Vagina (tissue), 2 donors: ENCODE measurements at places on chromosomes 12 and 14.

- no peak for DNase-seq
Observed at GRCh38 chr12:100963381-100963780, 168.8 kb downstream of the ANO4 start.

- no peak for DNase-seq
Observed at GRCh38 chr12:58925111-58925611, 4.9 kb upstream of the LRIG3 start.

GRCh38 chr14:34582117-34582680 lies 42.7 kb upstream of the EAPP start:
- DNase-seq, result no peak

DNA sequence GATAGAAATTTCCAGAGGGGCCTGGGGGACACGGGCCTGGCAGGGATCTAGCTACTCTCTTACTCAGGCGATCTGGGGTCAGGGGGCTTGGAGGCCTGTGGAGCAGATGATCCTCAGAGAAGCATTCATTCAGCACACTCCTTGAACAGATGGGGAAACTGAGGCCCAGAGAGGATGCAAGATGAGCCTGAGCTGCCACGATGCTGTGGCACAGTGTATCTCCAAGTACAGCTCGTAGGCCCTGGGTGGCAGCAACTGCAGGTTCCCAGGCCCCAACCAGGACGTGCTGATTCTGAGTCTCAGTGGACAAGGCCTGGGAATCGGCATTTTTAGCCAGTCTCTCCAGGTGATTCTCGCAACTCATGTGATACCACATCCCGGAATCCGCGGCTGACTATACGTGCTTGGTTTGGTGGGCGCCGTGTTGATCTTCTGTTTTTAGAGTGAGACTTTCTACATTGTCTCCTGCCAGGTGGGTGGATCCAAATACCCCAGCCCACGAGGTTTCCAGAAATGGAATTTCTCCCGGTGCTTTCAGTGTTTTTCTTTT lies 22.5 kb downstream of the ADGRD1 start:
- peak; percentile 72 for DNase-seq

DNA sequence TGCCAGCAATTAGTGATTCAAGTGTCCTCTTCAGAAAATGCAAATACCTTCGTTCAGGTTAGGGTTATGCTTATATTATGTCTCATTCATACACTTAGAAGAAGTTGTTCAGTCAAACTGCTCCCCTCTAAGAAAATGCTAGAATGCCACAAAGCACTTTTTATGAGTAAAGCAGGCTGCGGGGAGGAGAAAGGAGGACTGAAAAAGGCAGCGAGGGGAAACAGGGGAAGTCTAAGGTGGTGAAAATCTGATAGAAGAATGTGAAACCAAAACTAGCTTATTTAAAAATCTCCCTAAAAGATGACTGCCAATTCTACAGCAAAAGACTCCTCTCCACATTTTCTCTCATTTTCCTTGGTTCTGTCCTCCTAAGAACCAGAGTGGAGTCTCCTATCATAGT lies 70.1 kb downstream of the PRKD1 start:
- DNase-seq, result no peak

- DNase-seq, result no peak
Observed at GRCh38 chr14:97299661-97300060, 502.5 kb downstream of the VRK1 start.

DNA sequence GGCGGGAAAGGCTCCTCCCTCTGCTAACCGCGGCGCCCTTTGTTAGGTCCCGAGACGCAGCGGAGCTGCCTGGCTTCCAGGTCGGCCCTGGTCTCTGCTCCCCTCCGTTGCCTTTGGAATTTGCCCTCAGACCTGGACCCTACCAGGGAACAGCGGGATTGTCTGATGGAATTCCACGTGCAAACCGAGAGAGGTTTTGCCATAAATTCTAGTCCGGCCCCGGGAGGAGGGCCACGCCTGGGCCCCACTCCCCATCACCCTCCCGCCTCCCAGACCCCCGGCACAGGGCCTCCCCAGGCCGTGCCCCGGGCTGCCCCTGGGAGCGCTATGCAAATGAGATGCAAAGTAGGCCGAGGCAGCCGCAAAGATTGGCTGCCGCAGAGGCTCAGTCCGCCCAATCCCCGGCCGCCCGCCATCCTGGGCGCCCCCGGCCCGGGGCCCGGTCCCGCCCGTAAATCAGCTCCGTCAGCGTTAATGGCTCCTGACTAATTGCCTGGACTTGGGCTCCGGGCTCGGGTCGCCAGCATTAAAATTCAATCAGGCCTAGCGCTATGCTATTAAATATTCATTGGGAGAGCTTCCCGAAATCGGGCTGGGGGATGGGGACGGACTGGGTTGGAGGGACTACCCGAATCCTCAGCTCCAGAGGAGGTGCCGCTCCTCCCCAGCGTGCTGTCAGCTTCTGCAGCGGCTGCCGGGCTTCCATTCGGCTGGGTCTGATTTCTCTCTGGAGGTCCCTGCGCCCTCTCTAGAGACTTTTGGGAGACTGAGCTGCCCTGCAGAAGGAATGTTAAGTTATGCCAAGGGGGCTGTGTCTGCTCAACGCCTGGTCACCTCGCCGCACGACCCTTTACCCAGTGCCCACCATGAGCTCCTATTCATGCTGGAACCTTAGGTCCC lies 15.7 kb upstream of the FIGNL2 start:
- DNase-seq, result no peak

DNA sequence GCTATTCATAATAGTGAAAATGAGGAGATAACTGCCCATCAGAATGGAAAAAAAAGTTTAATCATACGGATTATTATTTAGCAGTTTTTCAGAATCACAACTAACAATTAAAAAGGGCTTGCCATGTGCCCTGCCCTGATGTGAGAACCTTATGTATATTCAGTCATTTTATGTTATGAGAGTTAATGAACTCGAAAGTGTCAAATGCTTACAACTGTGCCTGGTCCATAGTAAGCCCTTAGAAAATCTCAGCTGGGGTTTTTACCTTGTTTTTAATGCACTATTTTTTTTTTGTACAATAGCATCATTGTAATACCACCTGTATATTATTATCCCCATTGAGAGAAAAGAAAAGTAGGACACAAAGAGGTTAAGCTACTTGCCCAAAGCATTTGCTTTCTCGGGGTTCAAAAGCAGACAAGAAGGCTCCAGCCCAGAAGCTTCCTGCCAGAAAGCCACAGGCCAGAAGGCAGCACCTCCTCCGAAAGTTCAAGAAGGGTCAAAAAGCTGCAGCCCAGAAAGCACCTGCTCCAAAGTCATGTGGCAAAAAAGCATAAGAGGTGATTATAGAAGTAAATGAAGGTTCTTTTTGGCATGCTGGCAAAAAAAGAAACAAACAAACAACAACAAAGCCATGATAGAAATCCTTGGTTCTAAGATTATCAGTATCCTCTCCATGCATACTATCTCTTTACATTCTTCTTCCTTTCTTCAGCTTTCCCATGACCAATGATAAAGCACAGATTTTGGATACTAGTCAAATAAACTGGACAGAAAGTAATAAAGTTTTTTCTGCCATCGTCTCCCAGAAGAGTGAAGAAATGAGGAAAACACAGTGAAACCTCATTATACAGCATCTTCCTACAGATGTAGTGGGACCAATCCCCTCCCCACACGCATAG lies 59.1 kb upstream of the NAP1L1 start:
- no peak for DNase-seq

DNA sequence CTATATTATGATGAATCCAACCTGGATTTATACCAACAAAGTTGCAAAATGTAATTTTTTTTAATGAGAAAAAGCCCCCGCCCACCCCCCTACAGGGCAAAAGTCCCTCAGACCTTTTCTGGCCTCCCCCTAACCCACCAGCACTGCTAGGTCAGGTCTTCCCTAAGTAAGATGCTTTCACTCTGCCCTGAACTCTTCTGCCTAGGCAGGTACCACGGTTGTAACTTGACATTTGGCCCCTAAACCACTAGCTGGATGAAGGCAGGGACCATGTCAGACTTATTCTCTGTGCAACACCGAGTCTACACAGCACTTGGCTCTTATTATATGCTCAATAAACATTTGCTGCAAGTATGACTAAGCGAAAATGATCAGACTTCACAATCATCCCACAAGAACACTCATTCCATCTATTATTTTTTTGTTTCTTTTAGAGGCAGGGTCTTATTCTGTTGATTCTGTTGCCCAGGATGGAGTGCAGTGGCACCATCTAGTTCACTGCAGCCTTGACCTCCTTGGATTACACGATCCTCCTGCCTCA lies 63.2 kb downstream of the SPRING1 start:
- no peak for DNase-seq

DNA sequence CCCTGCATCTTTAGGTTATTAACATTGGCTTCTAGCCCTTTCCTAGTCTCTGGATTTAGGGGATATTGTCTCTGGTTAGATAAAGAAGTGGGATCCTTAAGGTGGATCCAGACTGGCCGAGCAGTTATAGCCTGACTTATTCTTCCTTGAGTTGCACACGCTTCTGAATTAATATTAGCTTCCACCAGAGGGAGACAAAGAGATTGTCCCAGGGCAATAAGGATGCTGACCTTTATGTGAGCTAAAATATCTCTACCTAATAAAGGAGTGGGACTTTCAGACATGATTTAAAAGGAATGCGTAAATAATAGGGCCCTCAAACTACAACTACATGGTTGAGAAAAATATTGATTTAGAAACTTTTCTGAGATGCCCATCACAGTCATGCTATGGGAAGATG lies 139.7 kb downstream of the SLCO1B3 start:
- no peak for DNase-seq

- no peak for DNase-seq
Observed at GRCh38 chr14:62654641-62655040, 390.6 kb downstream of the KCNH5 start.

- DNase-seq, result no peak
Observed at GRCh38 chr12:65637150-65637549, 187.1 kb upstream of the HMGA2 start.

- DNase-seq, result no peak
Observed at GRCh38 chr14:74599321-74599761, 12.7 kb downstream of the LTBP2 start.

- no peak for DNase-seq
Observed at GRCh38 chr12:84572196-84572595, 340.4 kb downstream of the SLC6A15 start.

- DNase-seq, result no peak
Observed at GRCh38 chr14:24966579-24966964, 83.4 kb downstream of the STXBP6 start.

DNA sequence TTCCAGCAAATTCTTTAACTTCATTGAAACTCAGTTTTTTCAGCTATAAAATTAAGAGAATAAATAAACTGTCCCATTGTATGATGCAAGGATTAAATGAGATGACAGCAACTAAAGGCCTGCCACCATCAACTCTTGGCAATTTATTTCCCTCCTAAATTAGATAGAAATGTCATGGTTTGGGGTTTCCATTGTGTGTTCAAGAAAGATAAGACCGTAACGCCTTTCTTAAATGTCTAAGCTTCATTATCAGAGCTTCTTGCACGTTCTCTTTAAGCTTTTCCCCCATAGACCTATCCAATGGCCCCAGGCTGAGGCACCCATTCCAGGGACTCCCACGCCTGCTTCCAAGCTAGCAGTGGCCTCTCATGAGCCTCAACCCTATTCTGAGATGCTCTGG lies 281.9 kb downstream of the CACNA1C start:
- DNase-seq, result no peak

GRCh38 chr14:98956661-98957060 lies 315.3 kb downstream of the BCL11B start:
- DNase-seq, result no peak

DNA sequence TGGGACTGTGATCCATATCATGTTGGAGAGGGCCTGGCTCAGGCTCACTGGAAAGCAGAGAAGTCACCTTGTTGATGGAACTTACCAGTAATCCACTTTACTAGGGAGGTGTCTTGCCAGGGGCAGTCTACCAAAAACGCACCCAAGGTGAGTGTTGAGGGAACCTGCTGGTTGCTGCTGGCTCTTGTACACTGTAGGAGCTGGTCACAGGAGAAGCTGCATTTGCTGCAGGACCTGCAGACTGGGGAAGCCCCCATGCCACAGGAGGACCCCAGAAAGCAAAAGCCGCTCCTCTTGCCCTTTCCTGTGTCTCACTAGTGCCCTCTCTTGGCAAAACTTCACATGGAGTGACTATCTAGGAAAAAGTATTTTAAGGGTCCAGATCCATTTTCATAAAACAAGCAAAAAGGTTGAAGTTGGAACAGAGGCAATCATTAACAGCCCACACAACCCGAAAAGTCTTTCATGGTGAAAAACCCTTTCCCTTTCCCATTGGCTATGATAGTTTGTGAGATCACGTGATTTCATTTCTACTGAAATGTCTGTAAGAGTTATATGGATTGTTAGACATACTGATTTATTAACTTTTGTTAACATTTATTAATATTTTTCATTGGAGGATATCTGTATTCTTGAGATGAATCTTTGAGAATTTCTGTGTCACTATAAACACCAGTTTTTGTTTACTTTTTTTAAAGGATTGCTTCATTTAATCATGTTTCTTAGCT lies 59.2 kb downstream of the RASSF8 start:
- no peak for DNase-seq

GRCh38 chr12:52537101-52537500 lies 15.8 kb downstream of the KRT71 start:
- DNase-seq, result no peak

DNA sequence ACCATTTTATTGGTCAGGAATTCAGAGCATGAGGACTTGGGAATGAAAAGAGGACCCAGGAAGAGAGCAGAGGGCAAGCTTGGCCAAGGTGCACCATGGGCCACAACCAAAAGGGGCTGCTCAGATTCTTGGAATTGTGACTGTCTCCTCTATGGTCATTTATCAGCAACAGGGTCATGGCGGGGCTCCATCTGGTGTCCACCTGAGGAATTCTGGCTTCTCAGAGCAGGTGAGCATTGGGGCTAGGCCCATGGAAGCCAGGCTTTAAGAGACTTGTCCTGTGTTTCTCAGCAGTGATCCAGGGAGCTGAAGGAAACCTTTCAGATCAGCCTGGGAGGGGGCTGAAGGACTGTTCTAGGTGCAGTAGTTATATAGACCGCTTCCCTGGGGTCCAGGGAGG lies 2.6 kb upstream of the RIN3 start:
- DNase-seq, result no peak

DNA sequence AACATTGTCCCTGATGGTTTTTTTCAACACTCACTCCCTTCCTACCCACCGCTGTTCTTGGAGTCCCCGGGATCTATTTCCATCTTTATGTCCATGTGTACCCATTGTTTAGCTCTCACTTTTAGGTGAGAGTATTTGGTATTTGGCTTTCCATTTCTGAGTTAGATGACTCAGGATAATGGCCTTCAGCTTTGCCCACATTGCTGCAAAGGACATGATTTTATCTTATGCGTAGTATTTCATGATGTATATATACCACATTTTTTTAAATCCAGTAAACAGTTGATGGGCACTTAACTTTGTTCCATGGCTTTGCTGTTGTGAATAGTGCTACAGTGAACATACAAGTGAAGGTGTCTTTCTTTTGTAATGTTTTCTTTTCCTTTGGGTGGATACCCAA lies 123.5 kb upstream of the KITLG start:
- no peak for DNase-seq

GRCh38 chr12:42299392-42300308 lies 26.2 kb downstream of the ZCRB1 start:
- no peak for DNase-seq

DNA sequence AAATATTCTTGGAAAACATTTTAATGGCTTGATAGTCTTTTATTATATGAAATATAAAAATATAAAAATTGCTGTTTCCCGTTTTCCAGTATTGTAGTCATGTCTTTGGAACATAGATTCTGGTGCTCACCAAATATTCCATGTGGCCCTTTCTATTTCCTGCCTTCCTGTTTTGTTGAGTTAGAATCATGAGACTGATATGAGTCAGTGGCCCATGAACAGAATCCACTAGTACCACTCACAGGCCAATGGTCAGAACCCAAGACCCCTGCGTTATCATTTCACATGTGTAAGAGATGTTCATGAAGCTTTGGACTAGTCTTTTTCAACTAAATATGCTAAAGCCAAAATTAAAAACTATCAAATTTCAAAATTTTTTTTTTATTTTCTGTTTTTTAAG lies 56.9 kb downstream of the BICD1 start:
- DNase-seq, result no peak
